ENCODE measurements at places on chromosomes 12 and 14. TPM values are rescaled to one million over a fixed set of nuclear protein-coding genes. Genes with fewer than 3 reads are reported as not detected.

The MORN3 gene
- total RNA-seq = not detected

The GLIPR1L1 gene
- total RNA-seq = not detected

The TMPRSS12 gene
- not detected for total RNA-seq

The KLRG1 gene
- 0.53 TPM for total RNA-seq

The MMAB gene
- 43.5 TPM for total RNA-seq

The SVOP gene
- not detected for total RNA-seq

The AKAP3 gene
- total RNA-seq = 2.8 TPM

The IAPP gene
- not detected for total RNA-seq

The MYH7 gene
- total RNA-seq = not detected

DNA sequence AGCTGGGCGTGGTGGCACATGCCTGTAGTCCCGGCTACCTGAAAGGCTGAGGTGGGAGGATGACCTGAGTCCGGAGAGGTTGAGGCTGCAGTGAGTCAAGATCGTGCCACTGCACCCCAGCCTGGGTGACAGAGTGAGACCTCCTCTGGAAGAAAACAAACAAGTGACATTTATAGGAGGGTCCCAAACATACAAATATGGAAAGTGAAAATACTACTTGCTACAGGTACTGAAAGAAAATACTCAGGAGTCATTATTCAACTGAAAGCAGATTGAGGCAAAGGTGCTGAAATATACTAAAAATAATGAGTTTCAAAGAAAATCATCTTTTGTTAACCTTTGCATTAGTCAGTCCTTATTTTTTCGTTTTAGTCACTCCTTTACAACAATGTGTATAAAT is 53.5 kb downstream of the ETV6 start:
- H3K27me3 ChIP-seq = no peaks in the 10 kb centered on the region
- no peaks in the 10 kb centered on the region for H3K36me3 ChIP-seq
- H3K27ac ChIP-seq = peak overlapping the region; percentile 68
- no peak overlapping the region for H3K4me3 ChIP-seq
- no peak for DNase-seq
- peaks cover 8% of the 10 kb centered on the region for H3K4me1 ChIP-seq

DNA sequence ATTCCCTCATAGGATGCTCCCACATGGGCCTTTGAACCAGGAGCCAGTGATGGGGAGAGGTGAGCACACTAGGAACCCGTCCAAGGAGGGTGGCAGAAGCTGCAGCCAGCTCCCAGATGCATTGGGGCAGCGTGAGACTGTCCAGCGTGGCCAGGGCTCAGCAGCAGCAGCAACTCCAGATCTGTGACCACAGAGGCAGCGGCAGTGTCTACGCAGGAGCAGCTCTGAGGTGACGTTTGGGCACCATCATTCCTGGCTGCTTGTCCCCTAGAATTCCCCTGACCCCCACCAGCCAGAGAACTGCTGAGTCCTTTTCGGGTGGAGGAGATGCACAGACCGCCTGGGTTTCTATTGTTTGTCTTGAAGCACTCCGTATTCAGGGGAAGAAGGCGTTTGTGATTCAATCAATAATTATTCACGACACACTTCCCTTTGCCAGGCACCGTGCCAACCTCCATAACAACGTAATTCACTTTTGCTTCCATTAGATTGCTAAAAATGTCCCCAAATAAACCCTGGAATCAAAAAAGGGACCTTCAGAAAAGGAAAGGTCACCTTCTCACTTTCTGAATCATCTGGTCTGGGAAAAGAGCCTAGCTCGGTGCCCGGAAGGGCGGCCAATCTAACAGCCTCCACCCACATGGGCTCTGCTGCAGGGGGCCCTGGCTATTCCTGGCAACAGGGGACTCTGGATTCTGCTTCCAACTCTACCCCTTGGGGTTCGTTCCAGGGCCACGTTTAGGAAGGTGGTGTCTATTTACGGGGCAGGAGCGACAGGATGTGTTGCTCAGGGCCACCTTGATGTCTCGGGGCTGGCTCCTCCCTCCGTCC is 11.4 kb upstream of the BDKRB2 start:
- no peak for DNase-seq
- H3K4me1 ChIP-seq = no peaks in the 10 kb centered on the region
- no peak overlapping the region for H3K4me3 ChIP-seq
- H3K36me3 ChIP-seq = no peaks in the 10 kb centered on the region

GRCh38 chr14:94113073-94113472 is 2.5 kb downstream of the IFI27 start:
- no peaks in the 10 kb centered on the region for H3K36me3 ChIP-seq
- H3K27ac ChIP-seq = no peak overlapping the region
- H3K27me3 ChIP-seq = no peaks in the 10 kb centered on the region
- DNase-seq = no peak
- H3K4me3 ChIP-seq = no peak overlapping the region

DNA sequence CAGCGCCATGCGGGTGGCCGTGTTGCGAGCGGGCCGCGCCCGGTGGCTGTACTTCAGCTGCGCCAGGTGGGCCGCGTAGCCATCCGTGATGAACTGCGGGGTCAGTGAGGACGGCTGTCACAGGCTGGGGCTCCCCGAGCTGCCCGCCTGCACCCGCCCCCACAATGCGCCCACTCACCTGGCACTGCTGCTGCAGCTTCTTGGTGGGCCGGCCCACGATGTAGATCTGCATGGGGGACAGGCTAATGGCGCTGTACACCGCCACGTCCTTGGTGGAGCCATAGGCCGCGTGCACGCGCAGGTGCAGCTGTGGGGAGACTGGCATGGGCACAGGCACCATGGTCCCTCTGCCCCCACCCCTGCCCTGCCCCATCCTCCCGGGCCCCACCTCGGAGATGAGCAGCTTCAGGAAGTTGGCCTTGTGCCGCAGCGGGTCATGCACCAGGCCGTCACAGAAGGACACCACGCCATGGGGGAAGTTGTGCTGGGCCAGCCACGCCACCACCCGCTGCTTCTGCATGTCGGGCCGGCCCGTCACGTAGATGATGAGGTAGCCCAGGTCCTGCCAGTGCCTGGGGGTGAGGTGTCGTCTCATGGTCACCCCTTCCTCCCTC is 5.9 kb downstream of the ARL6IP4 start:
- no peak overlapping the region for H3K27ac ChIP-seq
- H3K27me3 ChIP-seq = no peaks in the 10 kb centered on the region
- H3K36me3 ChIP-seq = peaks cover 43% of the 10 kb centered on the region

GRCh38 chr14:43540948-43541347 is 966.1 kb downstream of the FSCB start:
- H3K4me1 ChIP-seq = no peaks in the 10 kb centered on the region
- no peak for DNase-seq
- H3K27me3 ChIP-seq = no peaks in the 10 kb centered on the region
- no peaks in the 10 kb centered on the region for H3K36me3 ChIP-seq

DNA sequence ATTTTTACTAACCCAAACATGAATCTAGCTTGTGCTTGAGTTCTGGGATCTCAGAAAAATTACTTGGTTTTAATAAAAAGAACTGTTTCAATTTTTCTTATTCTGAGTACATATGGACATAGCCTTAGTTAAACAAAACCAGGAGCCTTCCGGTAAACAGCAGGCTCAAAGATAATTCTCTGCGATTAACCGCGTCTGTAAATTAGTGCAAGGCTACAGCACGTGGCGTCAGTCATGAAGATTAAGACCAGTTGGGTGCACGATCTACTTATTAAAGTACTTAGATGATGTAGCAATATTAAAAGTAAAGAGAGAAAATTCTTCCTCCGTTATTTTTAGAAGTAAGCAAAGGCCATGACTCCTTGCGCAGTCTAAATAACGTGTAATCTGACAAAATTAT is 700 bp downstream of the KCNJ8 start:
- no peak for DNase-seq
- no peaks in the 10 kb centered on the region for H3K4me1 ChIP-seq
- peak overlapping the region; percentile 54 for H3K27ac ChIP-seq
- no peaks in the 10 kb centered on the region for H3K27me3 ChIP-seq
- H3K36me3 ChIP-seq = no peaks in the 10 kb centered on the region
- H3K4me3 ChIP-seq = peak overlapping the region; percentile 79

- H3K4me3 ChIP-seq = no peak overlapping the region
- peaks cover 7% of the 10 kb centered on the region for H3K4me1 ChIP-seq
- no peaks in the 10 kb centered on the region for H3K36me3 ChIP-seq
These were observed 109.5 kb upstream of the RAP1B start for GRCh38 chr12:68501226-68501625.

GRCh38 chr14:97442363-97442762 is 645.2 kb downstream of the VRK1 start:
- H3K4me3 ChIP-seq = no peak overlapping the region
- H3K36me3 ChIP-seq = no peaks in the 10 kb centered on the region
- DNase-seq = no peak
- H3K27me3 ChIP-seq = no peaks in the 10 kb centered on the region
- H3K4me1 ChIP-seq = no peaks in the 10 kb centered on the region

DNA sequence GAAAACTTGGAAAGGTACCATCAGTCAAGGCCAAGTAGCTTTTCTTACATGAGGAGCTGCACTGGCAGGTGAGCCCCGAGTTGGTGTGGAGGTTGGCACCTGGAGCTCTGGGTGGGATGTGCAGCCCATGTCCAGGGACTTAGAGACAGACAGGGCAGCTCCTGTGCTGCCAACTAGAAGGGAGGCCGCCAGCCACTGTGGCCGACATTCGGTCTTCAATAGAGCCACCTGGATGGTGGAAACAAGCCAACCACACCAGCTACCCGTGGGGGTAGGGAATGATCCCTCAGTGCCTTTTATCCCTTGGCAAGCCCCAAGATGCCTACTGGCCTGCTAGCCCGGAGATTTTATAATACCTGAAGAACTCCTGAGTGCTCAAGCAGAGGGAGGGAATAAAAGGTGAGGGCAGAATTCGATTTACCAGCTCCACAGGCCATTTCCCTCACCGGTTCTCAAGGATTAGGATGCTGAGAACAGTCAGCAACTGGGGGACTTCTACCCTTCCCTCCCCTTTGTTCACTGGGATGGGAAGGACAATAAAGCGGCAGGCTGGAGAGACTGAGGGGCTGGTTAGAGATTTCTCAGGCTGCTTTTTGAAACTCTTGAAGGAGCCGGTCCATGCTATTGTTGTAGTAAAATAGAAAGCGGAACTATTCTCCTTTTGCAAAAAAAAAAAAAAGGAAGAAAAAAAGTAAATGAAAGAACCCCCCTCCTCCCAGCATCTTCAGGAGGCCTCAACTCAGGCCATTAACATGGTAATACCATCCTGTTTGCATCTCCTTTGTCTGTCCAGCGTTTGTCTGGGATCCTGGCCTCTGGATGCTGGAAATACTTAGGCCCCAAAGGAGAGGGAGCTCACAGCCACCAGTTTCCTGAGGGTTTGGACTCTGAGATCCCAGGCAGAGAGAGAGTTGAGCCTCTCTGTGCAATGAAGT is 321.6 kb downstream of the ZFP36L1 start:
- no peaks in the 10 kb centered on the region for H3K36me3 ChIP-seq
- DNase-seq = no peak
- no peak overlapping the region for H3K4me3 ChIP-seq
- H3K27ac ChIP-seq = no peak overlapping the region

DNA sequence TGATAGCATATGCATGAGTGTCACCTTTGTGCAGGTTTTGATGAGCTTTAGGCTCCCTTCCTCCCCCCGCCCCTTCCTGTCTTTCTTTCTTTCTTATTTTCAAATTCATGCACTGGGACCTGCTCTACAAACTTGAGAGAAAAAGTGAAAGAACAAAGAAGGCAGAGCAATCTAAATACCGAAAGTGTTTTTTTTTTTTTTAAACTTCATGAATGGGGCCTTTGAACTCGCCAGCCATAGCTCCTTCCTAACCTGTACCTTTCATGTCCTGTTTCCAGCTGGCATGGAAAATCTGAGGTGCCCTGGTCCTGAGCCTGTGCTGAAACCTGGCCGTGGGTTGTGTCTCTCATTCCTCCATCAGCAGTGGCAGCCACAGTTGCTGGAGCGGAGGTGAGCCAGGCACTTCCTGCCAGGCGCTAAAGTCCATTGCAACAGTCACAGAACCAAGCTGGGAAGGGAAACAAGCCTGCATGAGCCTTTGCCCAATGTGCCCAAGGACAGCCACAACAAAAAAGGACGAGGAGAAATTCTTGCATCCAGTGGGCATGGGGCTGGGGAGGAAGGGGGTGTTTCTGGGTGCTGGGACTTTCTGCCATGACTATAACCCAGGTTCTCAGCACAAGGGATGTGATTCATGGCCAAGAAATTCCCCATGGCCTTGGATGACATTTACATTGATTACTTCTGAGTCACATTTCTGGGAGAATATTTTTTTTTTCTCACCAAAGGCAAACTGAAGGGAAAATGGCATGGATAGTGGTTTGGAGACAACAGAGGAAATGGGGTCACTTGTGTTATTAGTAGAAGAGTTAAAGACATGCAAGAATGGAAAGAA is 102.7 kb downstream of the TMEM30B start:
- no peaks in the 10 kb centered on the region for H3K27me3 ChIP-seq
- peak; percentile 80 for DNase-seq
- H3K36me3 ChIP-seq = no peaks in the 10 kb centered on the region

DNA sequence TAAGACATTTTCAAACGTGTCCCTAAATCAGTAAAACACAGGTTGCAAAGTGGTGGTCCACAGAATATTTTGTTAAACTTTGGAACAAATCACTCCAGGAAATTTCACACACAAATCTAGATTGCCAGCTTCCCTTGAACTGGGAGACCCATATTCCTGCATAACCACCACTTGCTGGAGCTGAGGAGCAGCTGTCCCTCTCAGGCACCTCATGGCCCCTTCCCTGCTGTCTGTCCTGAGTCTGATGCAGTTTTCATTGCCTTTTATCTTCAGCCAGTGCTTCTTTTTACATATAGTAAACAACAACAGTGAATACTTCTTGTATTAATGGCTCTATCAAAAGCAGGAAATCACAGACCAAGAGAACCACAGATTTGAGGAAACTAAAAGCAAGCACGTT is 289.3 kb downstream of the MED13L start:
- H3K4me3 ChIP-seq = no peak overlapping the region
- no peaks in the 10 kb centered on the region for H3K27me3 ChIP-seq
- H3K4me1 ChIP-seq = peaks cover 2% of the 10 kb centered on the region
- DNase-seq = no peak

DNA sequence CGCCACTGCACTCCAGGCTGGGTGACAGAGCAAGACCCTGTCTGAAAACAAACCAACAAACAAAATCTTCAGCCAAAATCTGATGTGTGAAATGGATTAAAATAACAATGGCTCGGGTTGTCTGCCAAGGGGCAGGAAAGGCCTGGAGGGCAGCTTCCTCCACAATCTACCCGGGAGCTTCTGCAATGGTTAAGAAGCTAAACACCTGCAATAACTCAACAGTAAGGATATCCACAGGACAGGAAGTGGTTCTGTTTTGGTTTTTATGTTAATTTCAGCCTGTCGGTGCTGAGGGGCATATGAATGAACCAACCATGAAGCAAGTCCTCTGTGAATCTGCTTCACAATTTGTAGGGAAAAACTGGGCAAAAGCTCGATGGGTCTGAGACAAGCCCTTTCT is 34.4 kb downstream of the RAD52 start:
- H3K36me3 ChIP-seq = peaks cover 59% of the 10 kb centered on the region
- no peak overlapping the region for H3K27ac ChIP-seq
- H3K4me1 ChIP-seq = peaks cover 2% of the 10 kb centered on the region
- H3K27me3 ChIP-seq = no peaks in the 10 kb centered on the region
- DNase-seq = no peak

GRCh38 chr14:87696485-87696884 is 296.5 kb downstream of the GALC start:
- H3K27me3 ChIP-seq = no peaks in the 10 kb centered on the region
- no peak for DNase-seq
- no peak overlapping the region for H3K27ac ChIP-seq
- no peaks in the 10 kb centered on the region for H3K36me3 ChIP-seq
- H3K4me3 ChIP-seq = no peak overlapping the region

- DNase-seq = no peak
- H3K27me3 ChIP-seq = no peaks in the 10 kb centered on the region
- no peaks in the 10 kb centered on the region for H3K4me1 ChIP-seq
- no peaks in the 10 kb centered on the region for H3K36me3 ChIP-seq
These were observed 62.2 kb upstream of the LMO3 start for GRCh38 chr12:16668198-16668597.
